ENCODE measurements at places on chromosomes 3 and 15.

DNA sequence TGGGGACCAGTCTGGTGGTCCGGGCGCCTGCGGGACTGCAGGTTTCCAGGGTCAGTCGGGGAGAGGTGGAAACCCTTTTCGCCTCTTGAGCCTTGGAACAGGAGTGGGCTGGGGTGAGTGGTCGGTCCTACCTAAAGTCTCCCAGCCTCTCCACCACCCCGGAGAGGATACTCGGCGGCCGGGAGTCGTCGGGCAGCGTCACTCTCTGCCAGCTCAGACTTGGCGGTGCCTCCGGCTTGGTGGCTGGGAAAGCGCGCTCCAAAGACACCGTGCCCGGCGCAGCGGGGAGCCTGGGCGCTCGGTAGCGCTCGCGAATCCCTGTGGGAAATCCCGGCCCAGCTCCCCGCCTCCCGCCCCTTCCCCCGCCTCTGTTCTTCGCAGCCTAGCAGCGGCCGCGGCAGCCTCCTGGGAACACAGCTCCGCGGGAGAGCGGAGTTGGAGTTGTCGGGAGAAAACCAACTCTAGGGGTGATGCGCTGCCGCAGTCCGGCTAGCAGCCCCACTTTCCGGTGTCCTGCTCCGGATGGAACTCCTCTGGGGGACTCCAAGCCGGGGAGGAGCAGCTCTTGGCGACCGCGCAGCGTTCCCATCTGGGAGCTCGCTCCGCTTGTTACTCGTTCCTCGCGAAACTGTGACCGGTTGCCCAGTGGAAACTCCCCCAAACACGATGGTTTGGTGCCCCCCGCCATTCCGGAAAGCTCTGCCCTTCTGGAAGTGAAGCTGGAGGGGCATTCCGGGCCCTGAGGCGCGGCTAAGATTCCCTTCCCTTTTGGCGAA lies 1.4 kb downstream of the EPHB1 start:
- peak overlapping the region; percentile 68 for H3K4me3 ChIP-seq
- DNase-seq, result peak; percentile 60
- H3K36me3 ChIP-seq, result no peaks in the 10 kb centered on the region

- no peak for DNase-seq
- no peaks in the 10 kb centered on the region for H3K27me3 ChIP-seq
- H3K4me1 ChIP-seq, result peaks cover 25% of the 10 kb centered on the region
- H3K27ac ChIP-seq, result peak overlapping the region; percentile 6
These were observed 86.1 kb downstream of the LIPC start for GRCh38 chr15:58517682-58518525.

DNA sequence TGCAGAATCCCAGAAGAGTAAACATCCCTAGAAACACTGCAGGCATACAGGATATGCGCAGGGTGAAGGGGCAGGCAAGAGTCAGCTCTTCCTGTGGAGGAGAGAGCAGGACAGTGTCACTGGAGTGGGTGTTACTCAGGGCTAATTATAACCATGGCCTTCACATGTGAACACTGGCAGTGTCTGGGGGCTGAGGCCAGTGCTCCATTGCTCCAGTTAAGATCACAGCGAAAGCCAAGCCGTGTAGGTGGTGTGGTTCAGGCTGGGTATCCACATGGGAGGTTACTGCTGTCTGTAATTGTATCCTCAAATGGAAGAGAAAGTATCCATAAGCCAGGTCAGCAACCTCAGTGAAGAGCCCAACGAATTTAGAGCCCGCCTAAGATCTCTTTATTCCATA lies 84.6 kb downstream of the MESD start:
- no peak overlapping the region for H3K27ac ChIP-seq
- no peaks in the 10 kb centered on the region for H3K27me3 ChIP-seq
- H3K4me1 ChIP-seq, result no peaks in the 10 kb centered on the region
- H3K36me3 ChIP-seq, result peaks cover 5% of the 10 kb centered on the region

DNA sequence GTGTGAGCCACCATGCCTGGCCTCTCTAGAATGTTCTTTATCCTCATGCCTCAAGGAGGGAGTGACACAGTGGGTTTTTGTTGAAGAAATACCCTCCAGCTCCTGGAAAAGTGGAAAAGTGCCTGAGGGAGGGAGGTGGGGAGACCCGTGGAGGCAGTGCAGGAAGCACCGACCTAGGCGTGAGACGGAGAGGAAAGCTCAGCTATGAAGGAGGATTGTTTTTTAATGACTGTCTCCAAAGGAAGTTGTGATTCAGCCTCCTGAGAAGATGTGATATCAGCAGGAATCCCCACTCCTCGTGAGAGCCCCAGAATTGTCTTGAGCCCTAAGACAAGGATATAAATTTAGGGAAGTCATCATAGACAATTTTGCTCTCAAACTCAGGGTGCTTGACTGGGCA lies 21.7 kb downstream of the RPLP1 start:
- no peaks in the 10 kb centered on the region for H3K36me3 ChIP-seq
- peaks cover 9% of the 10 kb centered on the region for H3K4me1 ChIP-seq
- no peaks in the 10 kb centered on the region for H3K27me3 ChIP-seq

GRCh38 chr3:170367797-170368196 lies 10.3 kb downstream of the SKIL start:
- H3K27me3 ChIP-seq, result no peaks in the 10 kb centered on the region
- H3K4me1 ChIP-seq, result peaks cover 12% of the 10 kb centered on the region
- no peak for DNase-seq
- no peak overlapping the region for H3K27ac ChIP-seq

DNA sequence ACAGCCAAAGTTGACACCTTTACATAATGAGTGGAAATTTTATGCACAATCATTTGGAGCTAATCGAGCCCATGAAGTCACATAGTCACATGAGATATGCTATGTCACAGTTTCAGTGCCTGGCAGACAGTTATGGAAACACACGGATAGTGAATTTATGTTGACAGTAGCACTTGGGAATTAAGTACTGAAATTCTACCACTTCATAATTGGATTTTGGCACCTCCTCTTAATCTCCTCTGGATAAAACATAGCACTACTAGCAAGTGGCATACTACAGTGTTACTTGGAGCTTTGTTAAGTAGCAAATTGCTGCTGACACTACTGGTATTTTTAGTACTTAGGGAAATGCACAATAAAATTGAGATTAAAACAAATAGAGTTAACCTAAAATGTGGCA lies 1679.4 kb downstream of the OTOL1 start:
- H3K36me3 ChIP-seq, result no peaks in the 10 kb centered on the region
- no peak overlapping the region for H3K4me3 ChIP-seq
- H3K27ac ChIP-seq, result no peak overlapping the region
- no peaks in the 10 kb centered on the region for H3K27me3 ChIP-seq
